ENCODE measurements at places on chromosomes 7 and 10.

DNA sequence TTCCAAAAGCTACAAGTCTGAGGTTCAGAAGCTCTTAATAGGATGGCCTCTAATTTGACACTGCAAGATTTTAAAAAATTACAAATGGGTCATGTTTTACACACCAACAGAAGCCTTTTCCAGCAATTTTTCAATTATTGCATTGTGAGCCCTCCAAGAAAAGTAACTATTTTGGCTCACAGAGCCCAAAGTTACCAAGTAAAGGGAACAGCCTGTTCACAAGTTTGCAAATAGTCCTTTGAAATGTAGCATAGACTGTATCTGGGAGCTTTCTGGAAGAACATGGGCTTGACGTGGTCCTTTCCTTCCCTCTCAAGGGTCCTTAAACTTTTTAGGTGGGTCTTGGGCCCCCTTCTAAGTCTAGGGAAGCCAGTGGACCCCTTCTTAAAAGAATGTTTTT, 1.3 kb upstream of the GDF10 start:
- no peak for DNase-seq

DNA sequence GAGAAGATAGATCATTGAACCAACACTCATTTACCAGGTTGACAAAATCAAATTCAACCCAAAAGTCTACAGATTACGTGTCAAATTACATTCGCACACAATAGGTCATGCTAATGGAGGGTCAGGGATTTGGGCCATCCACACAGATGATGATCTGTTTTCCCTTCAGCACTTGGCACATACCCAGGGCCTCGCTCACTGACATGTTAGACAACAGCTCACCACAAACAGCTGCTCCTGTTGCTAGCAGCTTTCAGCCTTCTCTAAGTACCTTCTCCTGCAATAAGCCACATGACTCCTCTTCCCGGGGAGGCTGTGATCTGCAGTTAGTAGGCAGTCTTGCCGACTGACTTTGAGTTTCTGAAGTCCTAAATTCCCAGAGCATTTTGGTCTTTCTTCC, 18.4 kb downstream of the NKX2-3 start:
- no peak for DNase-seq

DNA sequence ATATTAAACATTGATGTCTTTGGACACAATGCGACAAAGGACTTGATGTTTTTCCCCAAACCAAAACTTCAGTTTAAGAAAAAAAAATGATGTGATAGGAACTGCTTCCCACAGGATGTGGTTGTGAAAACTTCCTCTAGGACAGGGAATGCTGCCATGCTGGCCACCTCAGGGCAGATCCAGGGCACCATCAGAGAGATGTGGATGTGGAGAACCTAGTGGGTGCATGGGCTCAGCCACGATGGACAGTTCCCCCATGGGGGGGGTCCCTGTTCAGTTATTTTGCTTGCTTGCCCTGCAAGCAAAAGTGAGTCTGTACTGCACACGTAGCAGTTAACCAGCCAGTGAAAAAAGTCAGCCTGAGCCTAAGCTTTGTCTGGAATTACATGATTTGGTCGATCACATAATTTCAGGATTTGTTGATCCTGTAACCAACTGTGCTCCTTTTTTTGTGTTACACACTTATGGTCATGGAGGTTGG, 36.3 kb downstream of the LAMB4 start:
- no peak for DNase-seq

- DNase-seq, result no peak
Measured at GRCh38 chr10:101330631-101331225, 23.2 kb upstream of the BTRC start.

DNA sequence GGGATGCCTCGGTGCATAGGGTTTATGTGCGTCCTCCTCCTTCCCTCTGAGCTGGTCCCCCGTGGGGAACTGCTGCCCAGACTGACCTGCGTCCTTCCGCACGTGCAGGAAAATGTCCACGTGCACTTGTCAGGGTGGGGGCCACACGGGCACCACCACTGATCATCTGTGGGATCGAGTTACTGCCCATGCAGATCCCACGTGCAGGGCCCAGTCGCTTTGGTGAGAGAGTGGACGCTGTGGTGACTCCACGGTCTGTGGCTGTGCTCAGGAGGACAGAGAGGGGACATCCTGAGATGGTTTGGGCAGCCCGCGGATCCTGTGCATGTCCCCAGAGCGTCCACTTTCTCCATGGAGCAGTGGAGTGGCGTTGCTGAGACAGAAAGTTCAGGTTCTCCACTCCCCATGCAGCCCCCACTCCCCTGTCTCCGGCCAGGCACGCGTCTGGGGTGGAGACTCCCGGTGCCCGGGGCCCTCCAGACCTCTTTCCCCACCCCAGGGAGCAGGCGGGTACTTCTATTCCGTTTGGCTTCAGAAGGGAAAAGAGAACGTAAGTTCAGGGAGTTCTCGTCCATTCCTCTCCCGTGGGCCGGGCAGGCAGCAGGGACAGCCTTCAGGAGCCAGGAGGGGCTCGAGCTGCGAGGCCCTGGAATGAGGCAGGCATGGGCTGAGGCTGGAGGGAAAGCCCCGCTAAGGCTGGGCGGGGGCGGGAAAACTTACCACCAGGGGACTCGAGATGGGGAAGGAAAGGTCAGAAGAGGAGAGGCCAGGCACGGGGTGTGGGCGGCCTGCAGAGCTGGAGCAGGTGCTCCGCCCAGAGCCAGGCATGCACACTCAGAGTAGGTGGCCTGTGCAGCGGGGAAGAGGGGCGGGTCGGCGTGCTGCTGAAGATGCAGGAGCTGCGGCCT, 59.9 kb downstream of the EGFR start:
- no peak for DNase-seq

Data from CD4-positive, CD25-positive, alpha-beta regulatory T cell (primary cell).